Activated CD4-positive, alpha-beta T cell treated with anti-CD3 and anti-CD28 coated beads for 36 hours (primary cell): ENCODE measurements at places on chromosomes 12 and 14.
A peak's percentile ranks its signal among the peaks of the same experiment; 100 is the strongest.

- no peaks in the 10 kb centered on the region for H3K27me3 ChIP-seq
- H3K4me3 ChIP-seq = no peak overlapping the region
- H3K27ac ChIP-seq = no peak overlapping the region
- no peak for DNase-seq
- H3K36me3 ChIP-seq = no peaks in the 10 kb centered on the region
- no peaks in the 10 kb centered on the region for H3K4me1 ChIP-seq
Observed at GRCh38 chr14:85315290-85315689, 214.7 kb upstream of the FLRT2 start.

GRCh38 chr14:100824091-100824551 is 1.8 kb upstream of the MEG3 start:
- H3K27me3 ChIP-seq = peaks cover 30% of the 10 kb centered on the region
- no peak for DNase-seq
- no peak overlapping the region for H3K4me3 ChIP-seq
- H3K4me1 ChIP-seq = peaks cover 7% of the 10 kb centered on the region
- peaks cover 2% of the 10 kb centered on the region for H3K36me3 ChIP-seq

DNA sequence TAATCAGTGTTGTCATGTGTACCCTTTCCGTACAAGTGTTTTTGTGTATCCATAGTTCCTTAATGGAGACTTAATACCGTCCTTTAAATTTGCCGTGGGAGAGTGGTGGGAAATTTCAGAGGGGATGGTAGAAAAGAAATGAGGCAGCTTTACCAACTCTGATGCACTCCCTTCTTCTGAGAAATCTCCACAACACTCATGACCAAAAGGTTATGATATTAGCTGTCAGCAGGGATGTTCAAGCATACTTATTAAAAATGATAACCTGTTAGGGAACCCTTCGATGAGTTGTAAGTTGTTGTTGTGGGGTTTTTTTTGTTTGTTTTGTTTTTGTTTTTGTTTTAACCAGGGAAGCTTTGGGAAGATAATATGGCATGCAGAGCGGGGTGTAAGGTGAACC is 12.5 kb downstream of the RAB21 start:
- no peak overlapping the region for H3K4me3 ChIP-seq
- peaks cover 64% of the 10 kb centered on the region for H3K4me1 ChIP-seq
- peaks cover 49% of the 10 kb centered on the region for H3K36me3 ChIP-seq
- H3K27ac ChIP-seq = peak overlapping the region; percentile 4
- no peaks in the 10 kb centered on the region for H3K27me3 ChIP-seq
- DNase-seq = no peak

GRCh38 chr14:34199585-34199984 is 248.7 kb upstream of the EGLN3 start:
- no peak overlapping the region for H3K27ac ChIP-seq
- H3K4me1 ChIP-seq = peaks cover 38% of the 10 kb centered on the region
- no peak overlapping the region for H3K4me3 ChIP-seq
- DNase-seq = peak; percentile 48
- H3K27me3 ChIP-seq = peaks cover 10% of the 10 kb centered on the region

GRCh38 chr12:57000393-57000792 is 6.0 kb downstream of the ZBTB39 start:
- H3K36me3 ChIP-seq = peaks cover 44% of the 10 kb centered on the region
- no peak for DNase-seq
- no peaks in the 10 kb centered on the region for H3K27me3 ChIP-seq
- peak overlapping the region; percentile 37 for H3K27ac ChIP-seq
- H3K4me3 ChIP-seq = no peak overlapping the region

DNA sequence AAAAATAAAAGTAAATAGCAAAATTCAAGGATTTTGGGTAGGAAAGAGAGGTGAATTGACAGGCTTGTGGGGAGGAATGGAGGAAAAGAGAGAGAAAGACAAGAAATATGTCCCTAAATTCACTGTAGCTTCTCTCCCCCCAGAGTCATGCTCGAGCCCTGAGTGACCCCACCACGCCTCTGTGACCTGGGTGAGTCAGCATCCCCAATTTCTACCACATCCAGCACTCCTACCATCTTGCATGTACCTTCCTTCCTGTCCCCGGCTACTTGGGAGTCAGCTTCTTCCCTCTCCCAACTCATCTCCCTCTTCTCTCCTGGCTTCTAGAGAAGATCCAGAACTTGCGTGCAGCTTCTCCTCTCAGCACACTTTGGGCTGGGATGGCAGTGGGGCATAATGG is 9.8 kb downstream of the ZNF219 start:
- DNase-seq = no peak
- peaks cover 6% of the 10 kb centered on the region for H3K36me3 ChIP-seq
- no peaks in the 10 kb centered on the region for H3K27me3 ChIP-seq
- H3K27ac ChIP-seq = no peak overlapping the region

- no peaks in the 10 kb centered on the region for H3K4me1 ChIP-seq
- no peak overlapping the region for H3K4me3 ChIP-seq
- H3K36me3 ChIP-seq = peaks cover 4% of the 10 kb centered on the region
- no peak for DNase-seq
Observed at GRCh38 chr12:10102322-10102721, 3.5 kb upstream of the CLEC1A start.

DNA sequence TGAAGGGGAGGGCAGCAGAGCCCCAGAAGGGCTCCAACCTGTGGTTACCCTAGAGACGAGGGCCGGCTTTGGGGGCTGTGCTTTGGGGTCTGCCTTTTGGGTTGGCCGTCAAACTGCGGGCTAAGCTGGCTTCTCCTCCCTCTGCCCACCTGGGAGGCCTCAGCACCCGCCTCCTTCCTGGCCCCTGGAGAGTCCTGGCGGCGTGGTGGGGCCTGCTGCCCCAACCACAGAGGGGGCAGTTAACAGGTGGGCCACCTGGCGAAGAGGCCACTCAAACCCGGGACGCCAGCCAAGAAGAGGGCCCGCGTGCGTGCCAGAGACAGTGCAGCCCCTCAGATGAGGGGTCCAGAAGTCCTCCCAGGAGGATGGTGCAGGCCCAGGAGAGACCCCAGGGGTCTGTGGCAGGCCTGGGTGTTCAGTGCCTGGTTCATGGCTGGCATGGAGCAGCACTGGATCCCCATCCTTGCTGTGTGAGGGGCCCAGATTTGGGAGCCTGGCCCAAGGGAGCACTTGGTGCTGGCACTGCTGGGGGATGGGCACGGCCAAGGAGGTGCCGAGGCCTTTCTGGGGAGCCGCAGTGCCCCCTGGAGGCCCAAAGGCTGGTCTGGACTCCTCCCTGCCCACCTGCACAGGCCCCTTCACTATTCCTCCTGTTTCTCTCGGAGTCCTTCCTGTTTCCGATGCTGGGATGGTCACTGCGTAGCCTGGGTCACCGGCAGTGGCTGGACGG is 48.8 kb downstream of the LRCOL1 start:
- peaks cover 13% of the 10 kb centered on the region for H3K4me1 ChIP-seq
- peaks cover 7% of the 10 kb centered on the region for H3K27me3 ChIP-seq
- peak; percentile 62 for DNase-seq
- H3K36me3 ChIP-seq = peaks cover 2% of the 10 kb centered on the region
- no peak overlapping the region for H3K27ac ChIP-seq

DNA sequence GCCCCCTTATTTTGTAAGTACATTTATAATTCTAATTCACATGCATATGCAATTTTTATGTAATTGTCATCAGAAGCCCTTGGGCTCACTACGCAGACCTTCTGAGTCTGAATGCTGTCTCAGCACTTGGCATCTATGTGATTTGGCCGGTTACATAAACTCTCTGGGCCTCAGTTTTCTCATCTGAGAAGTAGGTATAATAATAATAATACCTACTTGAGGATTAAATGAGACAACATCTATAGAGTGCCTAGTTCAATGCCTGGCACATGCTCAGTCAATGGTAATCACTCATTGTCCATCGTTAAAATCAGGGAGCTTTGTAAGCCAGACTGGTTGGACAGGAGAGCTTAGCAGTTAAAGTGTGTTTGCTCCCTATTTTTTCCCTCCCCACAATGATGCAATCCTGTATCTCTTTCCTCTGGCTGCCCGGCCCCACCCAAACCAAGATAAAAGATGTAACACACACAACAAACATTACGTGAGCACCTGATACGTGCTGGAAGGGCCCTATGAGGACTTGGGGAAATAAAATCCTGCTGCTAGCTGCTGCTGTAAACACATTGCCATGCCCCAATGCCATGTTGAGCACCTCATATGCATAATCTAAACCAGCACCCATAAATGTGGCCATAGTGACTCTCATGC is 235.0 kb downstream of the CRADD start:
- H3K4me1 ChIP-seq = no peaks in the 10 kb centered on the region
- H3K27ac ChIP-seq = no peak overlapping the region
- DNase-seq = no peak
- no peaks in the 10 kb centered on the region for H3K36me3 ChIP-seq

GRCh38 chr12:69480698-69481097 is 10.5 kb downstream of the FRS2 start:
- H3K4me1 ChIP-seq = peaks cover 48% of the 10 kb centered on the region
- no peak overlapping the region for H3K27ac ChIP-seq
- DNase-seq = no peak
- H3K4me3 ChIP-seq = no peak overlapping the region
- no peaks in the 10 kb centered on the region for H3K27me3 ChIP-seq
